ENCODE measurements at places on chromosomes 1 and 21. TPM values are rescaled to one million over a fixed set of nuclear protein-coding genes. Genes with fewer than 3 reads are reported as not detected.

Gene PTGFRN
- 41.3 TPM for total RNA-seq

Gene KCNJ9
- total RNA-seq: 10.6 TPM

Gene ADSS2
- total RNA-seq: 46.0 TPM

Gene RNU1-4
- 73,230 TPM for total RNA-seq

Gene C1QTNF12
- 0.25 TPM for total RNA-seq

Gene RABGGTB
- 42.8 TPM for total RNA-seq

Gene PSRC1
- 6.9 TPM for total RNA-seq

Gene PCP4L1
- 3.0 TPM for total RNA-seq

Gene USP1
- 55.6 TPM for total RNA-seq

Gene SLC6A9
- total RNA-seq: 4.7 TPM

Gene NLRP3
- total RNA-seq: 0.74 TPM

Gene HSPG2
- total RNA-seq: 9.3 TPM

Gene UBL4B
- total RNA-seq: 0.25 TPM

Gene F13B
- not detected for total RNA-seq

Gene HHAT
- 1.5 TPM for total RNA-seq

Gene C1orf185
- not detected for total RNA-seq

Gene VHLL
- total RNA-seq: 0.25 TPM

Gene NHLH1
- 0.98 TPM for total RNA-seq

Gene LTN1
- total RNA-seq: 40.8 TPM

Gene ADAMTS5
- 1.7 TPM for total RNA-seq

Gene TMPRSS2
- total RNA-seq: not detected

Gene EYA3
- total RNA-seq: 8.9 TPM

Gene OR2M3
- under 0.01 TPM for total RNA-seq

Gene RHOC
- total RNA-seq: 26.3 TPM

Gene TMEM52
- 0.98 TPM for total RNA-seq

Gene NFASC
- total RNA-seq: 35.2 TPM

Gene SLC30A10
- total RNA-seq: 18.2 TPM

Gene ATP6V1G3
- not detected for total RNA-seq

Gene TMOD4
- total RNA-seq: not detected

Gene MEGF6
- 4.4 TPM for total RNA-seq

Gene CLCC1
- 26.1 TPM for total RNA-seq

Gene RIMKLA
- 20.9 TPM for total RNA-seq

Gene C4BPA
- total RNA-seq: not detected

Gene C1orf210
- total RNA-seq: not detected

Gene PTPN7
- total RNA-seq: 0.25 TPM

Gene CFHR5
- total RNA-seq: not detected

Gene LEMD1
- 5.4 TPM for total RNA-seq

Gene PARK7
- 108 TPM for total RNA-seq

Gene CYP4B1
- under 0.01 TPM for total RNA-seq

Gene ZNF326
- total RNA-seq: 25.3 TPM

Gene TRPM2
- 2.0 TPM for total RNA-seq
